PC-9 (cell line): ENCODE measurements at places on chromosomes 3 and 15.

- no peak for DNase-seq
Measured at GRCh38 chr15:42723068-42723467, 13.9 kb downstream of the CDAN1 start.

GRCh38 chr3:127630811-127631714, 2.1 kb downstream of the PODXL2 start:
- DNase-seq, result no peak

DNA sequence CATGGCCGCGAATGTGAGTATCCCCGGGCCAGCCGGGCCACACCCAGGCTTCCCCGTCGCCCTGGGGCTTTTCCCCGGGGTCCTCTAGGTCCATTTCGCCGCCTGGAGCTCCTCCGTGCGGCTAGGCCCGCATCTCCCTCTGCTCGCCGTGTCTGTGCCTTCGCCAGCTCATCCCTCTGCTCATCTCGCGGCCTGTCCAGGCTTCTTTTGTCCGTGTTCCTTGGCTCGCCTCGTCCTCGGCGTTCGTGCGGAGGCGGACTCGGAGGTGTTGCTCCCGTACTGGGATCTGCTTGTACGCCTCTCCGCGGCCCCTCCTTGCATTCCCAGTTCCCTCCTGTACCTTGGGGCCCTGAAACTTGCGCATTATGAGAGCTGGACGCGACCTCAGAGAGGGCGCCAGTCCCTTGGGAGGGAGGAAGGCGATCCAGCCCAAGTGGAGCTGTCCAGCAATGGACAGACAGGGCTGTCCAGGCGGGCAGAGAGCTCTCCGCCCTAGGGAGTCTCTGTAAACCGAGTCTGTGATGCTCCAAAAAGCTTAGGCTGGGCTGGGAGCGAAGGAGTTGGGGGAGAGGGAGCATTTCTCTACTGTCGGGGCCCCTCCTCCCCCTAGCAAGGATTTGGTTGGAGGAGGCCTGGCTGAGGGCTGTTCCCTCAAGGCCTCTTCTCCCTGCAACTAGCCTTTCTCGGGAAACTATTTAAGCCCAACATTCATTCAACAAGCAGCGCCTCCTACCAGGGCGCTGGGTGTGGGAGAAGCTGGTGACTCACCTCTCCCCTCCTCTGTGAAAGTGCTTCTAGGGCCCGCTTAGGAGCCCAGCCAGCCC, 553 bp downstream of the TMEM43 start:
- DNase-seq, result peak; percentile 88

- no peak for DNase-seq
Measured at GRCh38 chr3:169581633-169582032, 81.9 kb downstream of the MECOM start.

- DNase-seq, result no peak
Measured at GRCh38 chr3:87145553-87145952, 81.6 kb upstream of the CHMP2B start.

DNA sequence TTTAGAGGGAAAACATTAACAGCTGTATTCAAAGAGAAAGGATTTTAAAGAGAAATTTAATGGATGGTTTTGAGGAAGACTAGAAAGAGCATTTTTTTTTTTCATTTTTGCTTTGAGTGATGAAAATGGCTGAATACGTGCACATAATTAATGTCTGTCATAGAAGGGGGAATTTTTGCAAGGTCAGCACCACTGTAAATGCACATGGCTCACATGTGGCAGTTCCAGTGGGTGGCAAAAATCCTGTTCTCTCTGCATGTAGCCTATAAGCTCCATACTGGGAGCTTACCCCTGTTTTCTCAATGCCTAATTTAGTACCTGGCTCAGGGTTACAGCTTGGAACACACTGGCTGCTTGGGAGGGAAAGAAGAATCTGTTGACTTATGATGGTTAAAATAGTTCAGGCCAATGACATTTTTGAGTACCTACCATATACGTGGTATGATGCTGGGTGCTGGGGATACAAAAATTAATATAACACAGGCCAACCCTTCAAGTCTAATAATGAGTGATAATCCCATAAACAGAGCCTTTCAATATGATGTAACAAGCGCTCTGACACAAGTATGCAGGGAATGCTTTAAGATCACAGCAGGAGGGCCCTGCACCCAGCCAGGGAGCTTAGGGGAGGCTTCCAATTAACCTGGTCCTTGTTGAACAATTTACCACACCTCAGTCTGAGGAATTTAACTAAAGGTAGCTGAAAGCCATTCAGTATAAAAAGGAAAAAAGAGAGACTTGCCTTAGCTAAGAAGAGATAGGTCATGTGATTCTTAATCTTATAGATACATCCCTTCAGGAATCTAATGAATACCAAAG, 33.0 kb downstream of the HSPBAP1 start:
- peak; percentile 50 for DNase-seq
